ENCODE measurements at places on chromosomes 16 and 17.

- no peak for DNase-seq
These were observed 75.1 kb downstream of the GRIN2A start for GRCh38 chr16:10107081-10107480.

GRCh38 chr17:73022694-73023093, 69.8 kb downstream of the SLC39A11 start:
- no peak for DNase-seq

GRCh38 chr17:74740641-74741387, 3.8 kb downstream of the RAB37 start:
- DNase-seq, result no peak

DNA sequence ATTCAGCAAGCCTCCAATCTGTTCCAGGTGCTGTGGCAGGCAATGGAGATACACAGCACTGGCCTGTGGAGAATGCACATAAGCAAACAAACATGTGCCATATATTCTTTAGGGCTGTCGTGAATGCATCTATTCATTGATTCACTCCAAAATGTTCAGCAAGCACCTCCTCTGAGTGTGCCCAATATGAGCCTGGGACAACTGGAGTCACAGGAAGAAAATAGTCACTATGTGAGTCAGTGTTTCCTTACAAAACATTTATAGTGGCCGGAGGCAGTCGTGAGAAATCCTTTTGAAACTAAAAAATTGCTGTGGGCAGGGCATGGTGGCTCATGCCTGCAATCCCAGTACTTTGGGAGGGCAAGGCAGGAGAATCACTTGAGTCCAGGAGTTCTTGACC, 310.1 kb downstream of the CA10 start:
- no peak for DNase-seq

DNA sequence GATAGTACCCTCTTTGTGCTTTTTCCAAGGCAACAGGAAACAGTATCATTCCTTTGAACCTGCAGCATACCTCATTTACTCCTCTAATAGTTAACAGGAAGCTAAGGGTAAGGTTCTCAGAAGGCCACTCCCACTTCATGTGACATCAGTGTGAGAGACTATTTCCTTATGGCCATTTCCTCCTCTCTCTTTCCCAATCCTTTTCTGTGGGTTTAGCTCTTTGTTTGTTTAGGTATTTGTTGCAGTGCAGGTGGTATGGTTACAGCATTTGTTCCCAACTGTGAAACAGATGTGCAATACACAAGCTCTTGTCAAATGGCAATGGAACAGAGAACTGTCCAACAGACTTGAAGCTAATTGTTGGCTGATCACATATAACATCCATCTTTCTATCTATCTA, 14.7 kb downstream of the TMC5 start:
- DNase-seq, result no peak

GRCh38 chr16:22417019-22417418, 42.6 kb upstream of the CDR2 start:
- no peak for DNase-seq

DNA sequence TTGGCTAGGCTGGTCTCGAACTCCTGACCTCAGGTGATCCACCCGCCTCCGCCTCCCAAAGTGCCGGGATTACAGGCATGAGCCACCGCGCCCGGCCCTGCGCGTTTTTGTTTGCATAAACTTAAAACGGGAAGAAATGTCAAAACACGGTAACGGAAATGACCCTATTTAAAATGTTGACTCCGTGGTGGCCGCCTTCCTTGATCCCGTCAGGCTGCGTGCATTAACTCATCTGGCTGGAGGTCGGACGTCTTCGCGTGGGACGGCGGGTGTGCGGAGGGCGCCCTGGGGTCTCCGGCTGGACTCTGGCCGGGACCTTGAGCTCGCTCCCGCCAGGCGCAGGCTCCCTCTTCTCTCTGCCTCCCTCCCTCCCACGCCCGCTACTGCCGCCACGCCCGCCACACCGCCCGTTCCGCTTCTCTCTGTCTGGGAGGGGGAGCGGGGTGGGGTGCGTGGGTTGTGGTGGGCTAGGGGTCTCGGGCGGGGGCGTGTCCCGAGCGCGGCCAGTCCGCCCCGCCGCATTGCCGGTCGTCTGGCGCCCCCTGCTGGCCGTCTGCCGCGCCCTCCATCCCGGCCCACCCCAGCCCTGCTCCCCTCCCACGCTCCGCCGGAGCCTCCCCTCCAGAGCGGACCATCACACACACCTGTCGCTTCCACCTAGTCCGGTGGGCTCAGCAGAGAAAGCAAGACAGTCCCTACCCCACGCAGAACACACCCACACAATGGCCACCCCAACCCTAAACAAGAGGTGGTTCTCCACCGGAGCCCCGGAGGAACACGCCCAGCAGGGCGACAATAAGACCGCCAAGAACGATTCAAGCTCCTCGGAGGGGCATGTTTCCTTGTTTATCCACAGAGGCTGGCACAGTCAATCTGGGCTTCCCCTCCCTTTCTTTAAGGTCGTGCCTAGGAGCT, 1.2 kb upstream of the CCDC42 start:
- DNase-seq, result peak; percentile 46

- no peak for DNase-seq
These were observed 2.7 kb downstream of the HOXB2 start for GRCh38 chr17:48542114-48542656.

- no peak for DNase-seq
These were observed 4.9 kb downstream of the TEX14 start for GRCh38 chr17:58686980-58687379.

DNA sequence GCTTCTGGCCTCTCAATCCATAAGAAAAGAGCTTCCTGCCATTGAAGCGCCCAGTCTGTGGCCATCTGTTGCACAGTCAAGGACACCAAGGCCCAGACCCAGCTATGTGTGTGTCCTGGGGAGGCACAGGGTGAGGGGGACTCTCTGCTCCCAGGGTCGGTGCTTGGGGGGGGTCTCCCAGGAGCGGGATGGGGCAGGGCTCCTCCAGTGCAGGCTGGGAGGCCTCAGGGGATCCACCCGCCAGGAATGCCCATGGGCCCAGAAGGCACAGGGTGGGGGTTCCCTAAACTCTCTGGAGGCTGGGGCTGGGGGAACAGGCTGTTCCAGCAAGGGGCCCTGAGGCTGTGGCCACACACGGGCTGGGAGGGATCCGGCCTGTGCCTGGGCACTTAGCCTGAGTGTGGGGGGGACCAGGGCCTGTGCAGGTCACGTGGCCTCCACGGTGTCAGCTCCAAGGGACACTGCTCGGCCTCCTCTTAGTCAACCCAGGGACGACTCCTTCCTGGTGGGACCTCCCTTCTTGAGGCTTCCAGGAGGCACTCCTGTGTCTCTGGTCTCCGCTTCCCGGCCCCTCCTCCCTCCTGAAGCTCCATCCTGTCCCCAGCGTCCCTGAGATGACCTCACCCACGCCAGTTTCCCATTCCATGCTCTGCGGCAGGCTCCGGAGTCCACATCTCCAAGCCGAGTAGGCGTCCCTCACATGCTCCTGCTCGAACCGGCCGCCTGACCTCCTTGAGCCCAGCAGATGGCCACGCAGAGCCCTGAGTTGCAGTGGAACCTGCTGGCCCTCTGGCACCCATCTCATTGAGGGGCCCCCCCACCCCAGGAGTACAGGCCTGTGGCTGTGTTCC, 23.1 kb upstream of the BAHCC1 start:
- DNase-seq, result no peak

GRCh38 chr16:84618581-84619460, 943 bp upstream of the COTL1 start:
- no peak for DNase-seq

- no peak for DNase-seq
These were observed 123.9 kb downstream of the XYLT1 start for GRCh38 chr16:17346621-17347569.

GRCh38 chr17:19569785-19570543, 36.3 kb downstream of the SLC47A1 start:
- no peak for DNase-seq

- DNase-seq, result no peak
These were observed 5.3 kb upstream of the CHST5 start for GRCh38 chr16:75541236-75541635.

- no peak for DNase-seq
These were observed 885 bp upstream of the SLC35B1 start for GRCh38 chr17:49708515-49709183.

GRCh38 chr17:35051579-35052240, 11.8 kb downstream of the RFFL start:
- DNase-seq, result no peak

DNA sequence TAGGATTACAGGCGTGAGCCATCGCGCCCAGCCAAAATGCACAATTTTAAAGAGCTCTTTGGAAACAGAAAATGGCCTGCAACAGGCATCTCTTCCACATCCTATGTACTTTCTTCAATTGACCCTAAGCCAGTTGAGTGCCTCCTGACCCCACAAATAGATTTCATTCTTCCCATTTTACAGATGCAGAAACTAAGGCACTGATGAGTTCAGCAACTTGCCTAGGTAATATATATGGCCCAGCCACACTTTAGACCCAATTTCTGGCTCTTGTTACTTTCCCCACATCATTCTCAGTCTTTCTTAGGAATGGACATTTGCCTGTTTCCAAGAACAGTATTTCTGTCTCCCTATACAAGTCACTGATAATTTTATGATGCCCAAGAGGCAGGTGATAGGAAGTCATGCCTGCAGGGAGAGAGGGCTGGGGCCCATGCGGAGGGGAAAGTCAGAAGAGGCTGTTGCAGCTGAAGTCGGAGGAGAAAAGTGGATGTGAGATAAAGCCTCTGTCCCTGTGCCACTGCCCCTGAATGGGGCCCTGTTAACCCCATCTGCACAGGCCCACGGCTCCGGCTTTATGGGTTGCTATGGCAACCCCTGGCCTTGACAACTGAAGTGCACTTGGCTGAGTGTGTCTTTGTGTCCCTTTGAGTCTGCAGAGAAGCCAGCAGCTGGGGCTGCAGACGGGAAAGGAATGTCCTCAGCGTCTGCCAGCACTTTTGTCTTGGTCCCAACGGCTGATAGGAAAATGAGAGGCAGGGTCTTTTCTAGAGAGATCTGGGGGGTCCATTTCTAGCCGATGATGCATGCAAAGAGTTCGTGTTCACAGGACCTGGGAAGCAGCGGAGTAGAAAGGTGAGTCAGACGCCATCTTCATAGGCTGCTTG, 45.9 kb downstream of the ABAT start:
- no peak for DNase-seq

GRCh38 chr17:38605841-38606645, at the start of gene SRCIN1:
SRCIN1 (minus strand) TSS chr17:38605952; CDS start chr17:38605705, 247 bp downstream.
- no peak for DNase-seq

DNA sequence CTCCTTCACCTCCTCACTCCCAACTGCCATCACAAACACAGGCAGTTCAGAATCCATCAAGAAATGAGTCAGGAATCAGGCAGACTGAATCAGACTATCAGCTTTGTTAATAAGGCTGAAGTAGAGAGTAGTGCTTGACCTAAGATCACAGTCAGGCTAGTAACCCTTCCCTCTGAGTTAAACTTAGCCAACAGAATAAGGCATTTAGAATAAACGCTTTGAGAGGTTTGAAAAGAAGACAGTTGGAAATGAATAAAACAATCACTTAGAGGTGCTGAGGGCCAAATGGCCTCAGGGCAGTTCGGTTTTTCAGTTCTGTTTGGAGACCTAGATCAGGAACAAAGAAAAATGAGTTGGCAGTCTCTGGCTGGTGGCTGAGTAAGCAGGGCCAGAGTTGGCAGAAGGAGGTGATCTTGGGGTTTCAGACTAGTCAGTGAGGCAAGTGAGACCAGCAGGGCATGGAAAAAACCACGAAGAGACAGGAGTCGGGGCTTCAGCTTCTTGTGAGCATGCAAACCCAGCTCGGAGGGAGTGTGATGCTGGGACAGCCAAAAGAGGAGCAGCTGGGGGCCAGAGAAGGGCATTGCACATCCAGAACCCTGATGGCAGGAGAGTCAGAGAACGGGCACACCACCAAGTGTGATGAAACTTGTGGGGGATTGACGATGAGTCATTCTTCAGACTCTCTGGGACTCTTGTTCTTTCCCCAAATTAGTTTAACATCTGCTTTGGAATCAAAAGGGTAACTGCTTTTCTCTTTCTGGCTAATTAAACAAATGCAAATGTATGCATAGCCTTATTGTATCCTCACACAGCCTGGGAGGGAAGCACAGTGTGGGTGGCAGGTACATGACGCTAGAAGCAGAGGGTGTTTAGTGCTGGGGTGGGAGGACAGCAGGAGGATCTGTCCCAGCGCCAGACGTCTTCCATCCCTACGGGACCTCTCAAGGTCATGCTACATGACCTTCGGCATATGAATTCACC, 54.8 kb downstream of the SPECC1 start:
- DNase-seq, result peak; percentile 44

DNA sequence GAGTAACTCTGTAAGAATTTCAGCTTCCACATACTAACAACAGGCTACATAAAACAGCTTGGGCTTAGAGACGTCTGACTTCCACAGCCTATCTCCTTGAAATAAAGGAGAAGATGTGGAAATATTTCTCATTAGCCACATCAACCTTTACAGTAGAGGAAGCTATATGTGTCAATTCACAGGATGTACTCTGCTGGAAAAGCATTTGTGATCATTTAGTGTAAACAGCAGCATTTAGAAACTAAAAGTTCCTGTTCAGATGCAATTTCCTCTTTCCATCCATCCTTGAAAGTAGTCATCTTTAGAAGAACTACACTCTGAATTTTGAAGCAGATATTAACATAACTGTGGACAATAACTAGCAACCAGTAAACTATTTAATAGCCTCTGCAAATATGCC, 46.2 kb downstream of the XPO6 start:
- no peak for DNase-seq

DNA sequence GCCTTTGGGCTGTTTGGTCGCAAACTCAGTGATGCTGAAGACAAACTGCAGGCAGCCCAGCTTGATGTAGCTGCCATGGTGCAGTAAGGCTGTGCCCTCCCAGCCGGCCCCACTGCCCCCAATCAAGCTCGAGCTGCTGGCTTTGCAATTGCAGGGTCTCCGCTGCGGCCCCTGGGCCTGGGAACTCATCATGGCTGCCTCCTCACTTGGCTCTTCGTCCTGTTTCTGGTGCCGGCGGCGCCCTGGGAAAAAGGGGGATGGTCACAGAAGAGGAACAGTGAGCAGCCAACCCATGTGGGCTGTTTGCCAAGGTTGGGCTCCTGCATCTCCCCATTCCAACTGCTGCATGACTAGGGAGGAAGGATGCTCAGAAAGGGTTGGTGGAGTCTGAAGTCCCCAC, 3.4 kb upstream of the DHRS13 start:
- peak; percentile 17 for DNase-seq

DNA sequence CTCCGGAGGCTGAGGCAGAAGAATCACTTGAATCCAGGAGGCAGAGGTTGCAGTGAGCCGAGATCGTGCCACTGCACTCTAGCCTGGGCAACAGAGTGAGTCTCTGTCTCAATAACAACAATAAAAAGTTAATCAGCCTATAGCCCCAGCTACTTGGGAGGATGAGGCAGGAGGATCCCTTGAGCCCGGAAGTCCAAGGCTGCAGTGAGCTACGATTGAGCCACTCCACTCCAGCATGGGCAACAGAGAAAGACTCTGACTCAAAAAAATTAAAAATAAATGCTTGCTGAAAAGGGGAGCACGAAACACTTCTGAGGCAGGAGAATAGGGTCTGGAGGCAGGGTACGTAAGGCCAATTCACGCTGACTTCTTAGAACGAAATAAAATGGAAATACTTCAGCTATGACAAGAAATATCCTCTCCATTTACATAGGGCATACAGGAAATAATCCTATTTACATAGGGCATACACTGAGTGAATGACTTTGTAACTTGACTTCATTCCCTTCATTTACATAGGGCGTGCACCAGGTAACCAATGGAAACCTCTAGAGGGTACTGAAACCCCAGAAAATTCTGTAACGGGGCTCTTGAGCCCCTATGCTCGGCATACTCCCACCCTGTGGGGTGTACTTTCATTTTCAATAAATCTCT, 3.2 kb upstream of the PRPSAP1 start:
- DNase-seq, result no peak

- DNase-seq, result no peak
These were observed 14.8 kb upstream of the CETP start for GRCh38 chr16:56946767-56947603.

All from substantia nigra (tissue), 51 donors.